ENCODE measurements at places on chromosomes 12 and 14. TPM values are rescaled to one million over a fixed set of nuclear protein-coding genes. Genes with fewer than 3 reads are reported as not detected.
A peak's percentile ranks its signal among the peaks of the same experiment; 100 is the strongest.

DNA sequence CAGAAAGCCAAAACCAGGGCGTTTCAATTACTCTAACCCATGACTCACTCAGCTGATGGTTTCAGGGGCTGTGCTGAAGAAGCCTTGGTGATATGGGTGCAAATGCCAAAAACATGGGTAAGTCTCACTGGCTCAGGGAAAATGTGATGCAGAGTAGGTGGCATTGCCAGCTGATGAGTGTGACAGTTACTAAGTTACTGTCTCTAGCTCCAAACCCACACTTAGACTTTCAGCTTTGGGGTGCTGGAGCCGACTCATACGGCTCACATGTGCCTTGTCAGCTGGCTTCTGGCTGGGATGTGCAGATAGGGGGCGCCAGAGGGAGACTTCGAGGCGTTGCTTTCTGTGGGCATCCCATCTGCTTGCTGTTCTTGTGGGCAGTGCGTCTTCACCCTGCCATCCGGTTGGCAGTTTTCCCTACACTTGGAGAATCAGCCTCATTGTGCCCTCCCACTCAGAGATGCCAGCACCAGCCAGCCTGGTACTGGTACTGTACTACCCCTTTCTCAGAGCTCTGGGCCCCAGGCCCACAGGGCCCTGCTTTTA is 11.1 kb upstream of the KRT7 start:
- DNase-seq: no peak

DNA sequence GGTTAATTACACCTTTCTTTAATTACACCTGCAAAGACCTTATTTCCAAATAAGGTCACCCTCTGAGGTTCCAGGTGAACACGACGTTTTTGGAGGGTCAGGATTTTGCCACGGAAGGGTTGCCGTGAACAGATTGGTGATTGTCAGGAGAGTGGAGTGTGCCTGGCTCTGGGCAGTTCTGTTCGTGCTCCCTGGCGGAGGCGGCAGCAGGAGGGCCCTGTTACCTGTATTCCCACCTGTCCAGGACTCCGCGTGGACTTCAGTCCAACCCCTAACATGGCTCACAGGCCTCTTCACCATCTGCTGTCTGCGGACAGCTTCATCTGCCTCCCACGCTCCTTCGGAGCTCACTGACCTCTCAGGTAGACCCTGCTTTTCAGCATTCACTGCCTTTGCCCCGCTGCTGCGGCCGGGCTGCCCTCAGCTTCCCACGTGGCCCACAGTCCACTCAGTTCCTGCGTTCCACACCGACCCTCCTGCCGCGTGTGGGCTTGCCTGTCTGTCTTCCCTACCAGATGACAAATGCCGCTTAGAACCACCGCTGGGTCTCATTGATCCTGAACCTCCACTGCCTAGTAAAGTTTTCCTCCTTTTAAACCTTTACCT is 187.5 kb upstream of the DIO3 start:
- DNase-seq: no peak

DNA sequence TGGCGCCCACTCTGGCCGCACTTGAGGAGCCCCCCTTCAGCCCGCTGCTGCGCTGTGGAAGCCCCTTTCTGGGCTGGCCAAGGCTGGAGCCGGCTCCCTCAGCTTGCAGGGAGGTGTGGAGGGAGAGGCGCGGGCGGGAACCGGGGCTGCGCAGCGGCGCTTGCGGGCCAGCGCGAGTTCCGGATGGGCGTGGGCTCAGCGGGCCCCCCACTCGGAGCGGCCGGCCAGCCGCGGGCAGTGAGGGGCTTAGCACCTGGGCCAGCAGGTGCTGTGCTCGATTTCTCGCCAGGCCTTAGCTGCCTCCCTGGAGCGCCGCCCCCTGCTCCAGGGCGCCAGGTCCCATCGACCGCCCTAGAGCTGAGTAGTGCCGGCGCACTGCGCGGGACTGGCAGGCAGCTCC is 8.0 kb upstream of the VWF start:
- no peak for DNase-seq

DNA sequence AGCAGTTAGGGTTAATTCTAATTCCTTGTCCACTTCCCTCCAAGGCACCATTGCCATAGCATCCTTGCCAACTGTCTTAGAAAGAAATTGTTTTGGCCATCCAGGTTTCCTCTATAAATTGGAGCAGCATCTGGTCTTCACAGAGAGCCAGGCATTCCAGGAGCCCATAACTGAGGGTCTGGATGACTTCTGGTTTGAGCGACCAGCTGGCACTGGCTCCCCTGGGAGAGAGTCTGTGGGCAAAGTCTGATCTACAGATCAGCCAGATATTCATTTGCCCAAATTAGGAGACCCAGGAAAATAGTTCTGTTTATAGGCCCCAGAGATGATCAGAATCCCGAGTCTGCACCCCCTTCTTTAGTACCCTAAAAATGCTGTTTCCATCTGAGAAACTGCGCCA is 16.0 kb downstream of the VSX2 start:
- DNase-seq: no peak

GRCh38 chr12:92134638-92135274 is 10.9 kb downstream of the BTG1 start:
- no peak for DNase-seq

DNA sequence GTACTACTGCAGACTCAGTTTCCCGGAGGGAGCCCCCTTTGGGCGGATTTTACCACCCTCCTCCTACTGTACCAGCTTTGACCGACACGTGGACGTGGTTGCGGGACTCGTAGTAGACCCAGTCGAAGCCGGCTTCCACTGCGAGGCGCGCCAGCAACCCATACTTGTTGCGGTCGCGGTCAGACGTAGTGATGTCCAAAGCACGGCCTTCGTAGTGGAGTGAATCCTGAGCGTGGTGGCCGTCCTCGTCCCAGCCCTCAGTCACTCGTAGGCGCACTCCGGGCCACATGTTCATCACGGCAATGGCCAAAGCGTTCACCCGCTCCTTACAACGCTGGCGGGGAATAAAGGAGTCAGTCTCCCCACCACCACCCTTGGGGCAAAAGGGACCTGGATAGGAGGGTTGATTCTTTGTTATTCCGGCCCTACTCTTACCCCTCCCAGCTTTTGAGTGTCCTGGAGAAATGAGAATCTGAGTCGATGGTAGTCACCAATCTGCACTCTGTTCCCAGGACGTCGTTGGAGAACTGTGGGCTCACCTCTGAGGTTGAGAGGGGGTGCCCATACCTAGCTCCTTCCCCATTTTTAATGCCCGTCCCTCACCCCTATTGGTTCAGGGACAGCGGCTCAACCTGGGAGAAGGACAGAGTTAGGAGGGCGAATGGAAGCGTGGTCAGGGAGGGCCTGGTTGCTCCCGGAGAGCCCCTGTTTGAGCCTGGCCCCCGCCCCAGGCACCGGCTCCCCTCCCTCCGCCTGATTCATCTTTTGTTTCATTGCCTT is 3.4 kb downstream of the DHH start:
- no peak for DNase-seq

DNA sequence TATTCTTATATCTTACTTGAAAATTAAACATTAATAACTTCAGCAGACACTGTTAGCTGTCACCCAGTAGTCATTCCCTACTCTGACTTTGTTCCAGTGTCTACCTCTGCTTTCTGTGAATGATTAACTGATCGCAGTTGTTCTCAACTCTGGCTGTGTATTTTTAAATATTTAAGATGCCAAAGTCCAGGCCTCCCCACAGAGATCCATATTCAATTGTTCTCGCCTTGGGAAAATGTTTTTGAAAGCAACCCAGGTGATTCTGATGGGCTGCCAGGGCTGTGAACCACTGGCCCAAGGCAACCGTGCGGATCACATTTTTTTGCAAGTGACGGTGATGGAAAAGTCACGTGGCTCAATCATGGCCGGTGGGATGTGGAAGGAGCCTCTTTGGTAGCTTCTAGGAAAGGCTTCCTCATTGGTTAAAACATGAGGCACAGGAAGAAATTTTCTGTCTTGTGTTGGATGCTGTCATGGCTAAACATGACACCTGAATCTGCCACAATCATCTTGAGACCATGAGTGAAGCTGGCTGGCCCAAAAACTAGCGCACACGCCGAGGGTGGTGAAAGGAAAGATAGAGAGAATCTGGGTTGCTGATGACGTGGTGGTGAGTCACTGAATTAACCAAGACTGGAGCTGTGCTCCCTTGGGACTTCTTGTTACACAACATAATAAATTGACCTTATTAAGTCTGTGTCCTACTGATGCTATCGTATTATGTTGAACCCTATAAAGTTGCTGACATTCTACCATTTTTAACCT is 37.2 kb downstream of the RDH12 start:
- peak; percentile 48 for DNase-seq

DNA sequence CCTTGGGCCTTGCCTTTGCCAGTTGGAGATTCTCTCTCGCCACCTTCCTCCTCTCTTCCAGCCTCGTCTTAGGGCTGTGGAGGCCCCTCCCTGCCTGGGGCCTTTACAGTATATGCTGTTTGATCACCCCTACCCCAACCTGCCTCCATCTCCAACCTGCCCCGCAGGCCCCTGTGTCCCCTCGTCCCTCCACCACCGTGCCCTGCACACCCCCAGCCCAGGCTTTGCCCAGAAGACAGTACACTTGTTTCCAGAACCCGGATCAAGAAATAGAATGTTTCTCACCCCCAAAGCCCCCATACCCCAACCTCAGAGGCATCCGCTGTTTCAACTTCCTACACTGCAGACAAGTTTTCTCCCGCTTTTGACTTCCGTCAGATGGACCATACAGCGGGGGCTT is 202.3 kb upstream of the C14orf180 start:
- DNase-seq: no peak

GRCh38 chr12:12654691-12655460 is 41.1 kb downstream of the GPR19 start:
- DNase-seq: no peak

DNA sequence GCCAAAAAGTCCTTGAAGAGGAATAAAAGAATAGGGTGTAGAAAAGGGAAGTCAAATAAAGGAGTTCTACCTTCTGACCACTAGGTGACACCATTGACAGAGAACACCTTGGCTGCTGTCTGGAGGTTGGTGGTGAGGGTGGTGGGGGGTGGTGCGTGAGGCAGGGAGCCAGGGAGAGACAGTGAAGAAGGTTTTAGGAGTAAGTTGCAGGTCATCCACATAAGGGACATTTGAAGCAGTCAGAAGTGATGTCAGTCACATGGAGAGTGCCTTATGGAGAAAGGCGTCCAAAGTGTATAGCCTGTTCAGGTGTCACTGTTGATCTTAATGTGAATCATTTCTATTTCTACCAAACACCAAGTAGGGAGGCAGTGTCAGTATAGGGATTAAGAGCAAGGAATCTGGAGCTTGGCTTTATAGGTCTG is 279.3 kb upstream of the DDHD1 start:
- no peak for DNase-seq

GRCh38 chr12:70031046-70031445 is 206.0 kb downstream of the MYRFL start:
- no peak for DNase-seq

DNA sequence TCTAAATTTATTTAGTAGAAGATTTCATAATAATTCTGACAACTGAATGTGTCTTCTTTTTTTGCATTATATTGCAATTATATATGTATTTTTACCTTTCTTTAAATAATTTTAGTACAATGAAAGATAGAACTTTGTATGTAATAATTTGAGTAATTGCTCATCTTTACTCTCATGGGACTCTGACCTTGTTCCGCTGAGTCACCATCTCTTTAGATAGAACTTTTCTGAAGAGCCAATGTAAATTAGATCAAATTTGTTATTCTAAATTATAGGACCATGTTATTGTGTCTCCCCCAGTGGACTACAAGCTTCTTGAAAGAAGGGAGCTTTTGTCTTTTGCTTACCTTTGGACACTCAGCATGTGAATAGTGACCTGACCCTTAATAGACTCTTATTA is 96.1 kb downstream of the TRHDE start:
- DNase-seq: no peak

DNA sequence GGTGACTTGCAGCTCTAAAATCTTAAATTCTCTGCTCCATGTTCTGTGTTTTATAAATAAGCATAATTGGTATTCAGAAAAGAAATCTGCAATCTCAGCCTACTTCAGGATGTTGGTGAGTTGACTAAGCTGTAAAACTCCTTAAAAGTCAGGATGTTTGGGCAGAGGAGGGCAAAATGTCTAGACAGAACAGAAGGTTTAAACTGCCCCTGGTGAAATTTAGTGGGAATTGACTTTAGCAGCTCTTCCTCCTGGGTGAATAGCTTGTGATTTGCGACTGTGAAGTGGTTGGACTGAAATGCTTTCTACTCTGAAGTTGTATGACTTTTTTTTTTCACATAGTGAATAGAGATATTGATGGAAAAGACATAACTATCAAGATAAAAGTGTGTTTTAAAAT is 85.8 kb downstream of the CAND1 start:
- no peak for DNase-seq

- DNase-seq: no peak
These were observed 116.9 kb downstream of the DUSP6 start for GRCh38 chr12:89235189-89235993.

DNA sequence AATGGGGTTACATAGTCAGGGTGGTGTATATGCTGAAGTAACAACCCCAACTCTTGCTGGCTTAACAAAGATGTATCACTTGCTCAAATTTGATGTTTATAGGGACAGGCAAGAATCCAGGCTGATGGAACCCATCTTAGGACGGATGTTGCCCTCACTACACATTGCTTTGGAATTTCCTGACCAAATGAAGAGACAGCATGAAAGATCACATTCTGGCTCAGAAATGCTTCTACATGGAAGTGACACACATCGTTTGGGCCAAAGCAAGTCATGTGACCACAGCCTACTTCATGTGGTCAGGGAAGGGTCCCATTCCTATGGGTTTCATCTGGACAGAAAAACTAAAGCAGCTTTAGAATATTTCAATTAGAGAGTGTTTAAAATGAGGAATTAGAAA is 345.8 kb downstream of the TMEM132D start:
- DNase-seq: no peak

The NYNRIN gene
- total RNA-seq: 32.7 TPM

The GARIN6 gene
- not detected for total RNA-seq

The LALBA gene
- not detected for total RNA-seq

The ZFYVE1 gene
- 16.9 TPM for total RNA-seq

The GPRC5A gene
- 26.2 TPM for total RNA-seq

The NEUROD4 gene
- not detected for total RNA-seq

The ACSM4 gene
- total RNA-seq: not detected
